CD4-positive, alpha-beta memory T cell (primary cell): ENCODE measurements at places on chromosomes 3 and 15.
A peak's percentile ranks its signal among the peaks of the same experiment; 100 is the strongest.

- DNase-seq, result no peak
These were observed 84.1 kb downstream of the AGBL1 start for GRCh38 chr15:86163816-86164215.

DNA sequence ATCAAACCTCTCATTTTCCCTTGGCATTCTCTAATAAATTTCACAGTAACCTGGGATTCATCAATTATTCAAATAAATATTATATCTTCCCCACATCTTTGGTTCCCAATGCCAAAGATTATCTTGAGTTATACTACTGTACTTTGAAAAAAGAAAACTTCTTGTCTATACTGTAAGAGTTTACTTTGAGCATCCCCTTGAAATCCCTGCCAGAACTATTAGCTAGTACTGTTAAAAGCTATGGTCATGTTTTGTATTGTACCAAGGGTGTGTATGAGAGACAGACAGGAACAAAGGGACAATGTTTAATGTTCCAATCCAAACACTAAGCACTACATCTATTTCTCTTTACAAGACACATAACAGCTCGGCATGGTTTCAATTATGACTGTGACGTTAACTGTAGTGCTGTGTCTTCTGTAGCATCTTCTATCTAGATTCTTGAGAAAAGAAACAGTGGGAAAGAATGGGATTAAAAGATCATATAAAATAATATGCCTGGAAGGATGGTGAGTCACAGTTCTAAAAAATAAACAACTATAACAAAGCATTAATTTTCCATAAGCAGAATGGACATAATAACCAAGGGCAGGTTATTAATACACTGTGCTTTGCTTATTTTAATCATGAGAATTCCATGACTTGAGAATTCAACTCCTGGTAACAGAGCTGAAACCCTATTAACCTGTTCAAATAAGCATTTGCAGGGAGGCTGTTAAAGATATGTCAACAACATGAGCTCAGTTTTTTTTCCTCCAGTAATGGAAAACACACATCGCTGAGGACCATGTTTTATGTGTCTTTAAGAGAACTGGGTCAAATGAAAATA, 71.1 kb downstream of the ALDH1A2 start:
- DNase-seq, result no peak

GRCh38 chr3:16311960-16312451, 47.0 kb downstream of the OXNAD1 start:
- DNase-seq, result peak; percentile 76

DNA sequence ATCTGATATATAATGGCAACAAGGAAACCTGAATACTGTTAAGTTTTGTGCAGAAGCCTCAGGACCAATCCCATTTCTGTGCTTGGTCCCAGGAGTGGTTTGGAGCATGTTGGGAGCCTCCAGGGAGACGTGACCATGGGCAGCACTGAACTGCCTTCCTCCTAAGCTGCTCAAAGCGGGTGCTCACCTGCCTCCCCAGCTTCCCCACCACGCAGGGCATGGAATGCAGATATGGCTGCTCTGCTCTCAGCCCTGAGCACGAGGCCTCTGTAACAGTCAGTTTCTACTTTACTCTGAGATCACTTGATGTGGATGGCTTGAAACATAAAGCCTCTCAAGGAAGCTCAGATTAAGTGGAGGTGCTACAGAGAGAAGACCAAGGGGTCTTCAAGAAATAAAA, 49.3 kb downstream of the MESD start:
- no peak for DNase-seq

DNA sequence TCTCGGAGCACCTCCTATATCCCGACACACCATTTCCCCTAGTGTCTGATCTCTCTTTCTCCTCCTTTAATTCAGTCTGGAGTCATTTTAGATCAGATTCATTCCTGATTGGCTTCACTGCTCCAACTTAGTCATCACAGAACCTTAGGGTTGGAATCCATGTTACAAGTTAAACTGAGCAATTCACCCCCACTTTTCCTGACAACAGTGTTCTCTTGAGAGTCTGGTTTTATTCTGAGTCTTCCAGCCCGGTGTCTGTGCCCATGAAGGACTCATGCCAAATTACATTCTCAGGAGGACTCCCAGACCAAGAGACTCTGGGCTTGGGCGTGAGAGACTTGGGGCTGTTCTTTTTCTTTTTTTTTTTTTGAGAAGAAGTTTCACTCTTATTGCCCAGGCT, 57.5 kb downstream of the LPP start:
- DNase-seq, result no peak

DNA sequence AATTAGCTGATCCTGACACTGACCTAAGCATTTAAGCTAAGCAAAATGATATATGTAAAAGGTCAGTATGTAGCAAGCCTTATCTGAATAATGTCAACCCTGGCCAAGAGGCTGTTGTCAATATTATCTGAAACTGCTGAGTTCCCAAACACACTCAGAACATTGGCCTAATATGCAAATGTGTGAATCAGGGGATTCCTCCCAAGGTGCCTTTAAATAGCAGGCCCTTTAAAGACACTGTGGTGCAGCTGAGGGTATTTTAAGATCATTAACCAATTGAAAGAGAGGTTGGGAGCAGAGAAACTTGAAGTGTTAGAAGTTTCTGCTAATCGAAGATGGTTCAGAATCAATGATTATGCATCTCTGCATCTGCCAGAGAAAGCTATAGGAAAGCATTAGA, 207.0 kb downstream of the NTRK3 start:
- no peak for DNase-seq

GRCh38 chr3:24628523-24629258, 134.0 kb upstream of the THRB start:
- DNase-seq, result no peak

DNA sequence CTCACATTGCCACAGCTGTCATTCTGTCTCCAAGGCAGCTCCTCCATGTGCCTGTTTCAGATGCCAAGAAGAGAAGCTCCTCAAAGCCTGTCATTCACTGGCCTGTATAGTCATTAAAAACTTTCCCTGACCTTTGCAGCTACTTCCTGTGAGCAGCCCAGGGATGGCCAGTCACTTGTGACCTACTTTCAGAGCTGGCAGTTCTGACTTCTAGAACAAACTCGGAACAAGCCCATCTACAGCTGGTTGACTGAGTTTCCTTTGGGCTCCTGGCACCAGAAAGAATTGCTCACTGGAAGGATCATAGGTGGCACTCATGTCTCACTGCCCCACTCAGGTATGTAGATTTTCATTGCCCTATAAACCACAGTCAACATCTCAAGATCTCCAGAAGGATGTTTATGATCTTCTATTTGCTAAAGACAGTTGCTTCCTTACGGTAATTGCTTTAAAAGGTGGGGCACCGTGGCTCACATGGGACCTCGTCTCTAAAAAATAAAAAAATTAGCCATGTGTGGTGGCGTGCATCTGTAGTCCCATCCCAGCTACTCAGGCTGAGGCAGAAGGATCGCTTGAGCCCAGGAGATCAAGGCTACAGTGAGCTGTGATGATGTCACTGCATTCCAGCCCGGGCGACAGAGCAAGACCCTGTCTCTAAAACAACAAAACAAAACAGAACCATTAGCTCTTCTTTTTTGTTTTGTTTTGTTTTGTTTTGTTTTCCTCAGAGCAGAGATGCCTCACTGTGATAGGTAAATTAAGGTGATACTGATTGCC, 11.2 kb upstream of the ATP13A3 start:
- no peak for DNase-seq

DNA sequence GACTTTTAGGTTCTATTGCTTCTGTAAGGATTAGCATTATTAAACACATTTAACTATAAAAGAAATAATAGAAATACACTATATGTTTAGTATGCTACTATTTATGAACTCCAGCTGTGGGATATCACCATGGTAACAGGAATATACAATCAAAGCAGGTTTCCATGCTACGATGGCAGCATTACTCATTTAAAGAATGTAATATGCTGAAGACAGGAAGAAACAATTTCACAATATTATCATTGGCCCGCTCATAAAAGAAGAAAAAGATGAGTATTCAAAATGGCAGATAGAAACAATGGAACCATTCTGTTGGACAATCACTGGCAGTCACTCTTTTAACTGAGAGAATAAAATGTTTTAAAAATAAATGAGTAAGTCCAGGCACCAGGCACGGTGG, 153.4 kb downstream of the CBLB start:
- DNase-seq, result no peak

GRCh38 chr15:61584410-61584809, 355.3 kb upstream of the RORA start:
- no peak for DNase-seq

DNA sequence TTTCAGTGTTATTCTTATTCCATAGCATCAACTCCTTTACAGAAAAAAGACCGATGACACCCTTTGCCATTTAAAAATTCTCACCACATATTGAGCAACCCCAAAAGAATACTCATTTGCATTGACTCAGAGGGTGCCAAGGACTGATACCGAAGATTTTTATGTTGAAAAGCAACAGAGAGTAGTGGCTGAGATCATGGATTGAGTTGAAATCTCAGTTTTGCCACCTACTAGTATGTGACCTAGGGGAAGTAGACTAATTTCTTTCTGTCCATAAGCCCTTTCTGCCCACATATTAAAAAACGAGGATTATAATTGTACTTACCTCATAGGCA, 313.9 kb upstream of the SATB1 start:
- no peak for DNase-seq

DNA sequence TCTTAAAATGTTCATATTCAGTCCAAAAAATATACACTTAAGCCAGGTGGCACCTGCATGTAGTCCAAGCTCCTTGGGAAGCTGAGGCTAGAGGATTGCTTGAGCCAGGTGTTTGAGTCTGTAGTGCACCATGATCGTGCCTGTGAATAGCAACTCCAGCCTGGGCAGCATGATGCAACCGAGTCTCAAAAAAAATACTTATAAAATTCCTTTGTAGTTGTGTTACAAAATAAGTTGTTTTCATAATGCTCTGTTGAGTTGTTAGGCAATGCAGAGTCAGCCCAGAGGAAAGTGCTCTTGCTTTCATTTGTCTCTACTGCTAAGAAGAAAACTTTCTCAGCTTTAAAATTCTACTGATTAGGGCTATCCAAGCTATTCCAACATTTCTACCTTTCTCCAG, 442.8 kb upstream of the ARRDC4 start:
- no peak for DNase-seq

DNA sequence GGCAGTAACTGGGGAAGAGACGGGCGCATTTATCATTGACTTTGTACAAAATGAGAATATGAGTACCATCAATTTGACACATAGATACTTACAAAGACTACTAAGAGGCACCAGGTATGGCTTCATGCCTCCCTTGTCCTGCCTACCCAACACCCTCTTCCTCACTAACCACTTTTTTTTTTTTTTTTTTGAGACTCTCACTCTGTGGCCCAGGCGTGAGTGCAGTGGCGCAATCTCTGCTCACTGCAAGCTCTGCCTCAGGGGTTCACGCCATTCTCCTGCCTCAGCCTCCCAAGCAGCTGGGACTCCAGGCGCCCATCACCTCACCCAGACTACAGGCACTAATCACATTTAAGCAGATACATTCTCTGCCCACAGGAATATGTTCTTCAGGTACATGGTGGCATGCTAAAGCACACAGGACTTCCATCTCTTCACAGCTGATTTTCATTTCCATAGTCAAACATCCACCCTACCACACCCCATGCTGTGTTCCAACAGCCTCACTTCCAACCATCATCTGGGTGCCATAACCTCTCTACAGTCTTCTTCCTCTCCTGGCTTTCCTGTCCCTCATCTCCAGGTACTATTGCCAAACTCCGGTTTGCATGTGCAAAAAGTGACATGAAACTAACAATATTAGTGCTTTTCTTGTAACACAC, 41.7 kb downstream of the RAB27A start:
- no peak for DNase-seq

DNA sequence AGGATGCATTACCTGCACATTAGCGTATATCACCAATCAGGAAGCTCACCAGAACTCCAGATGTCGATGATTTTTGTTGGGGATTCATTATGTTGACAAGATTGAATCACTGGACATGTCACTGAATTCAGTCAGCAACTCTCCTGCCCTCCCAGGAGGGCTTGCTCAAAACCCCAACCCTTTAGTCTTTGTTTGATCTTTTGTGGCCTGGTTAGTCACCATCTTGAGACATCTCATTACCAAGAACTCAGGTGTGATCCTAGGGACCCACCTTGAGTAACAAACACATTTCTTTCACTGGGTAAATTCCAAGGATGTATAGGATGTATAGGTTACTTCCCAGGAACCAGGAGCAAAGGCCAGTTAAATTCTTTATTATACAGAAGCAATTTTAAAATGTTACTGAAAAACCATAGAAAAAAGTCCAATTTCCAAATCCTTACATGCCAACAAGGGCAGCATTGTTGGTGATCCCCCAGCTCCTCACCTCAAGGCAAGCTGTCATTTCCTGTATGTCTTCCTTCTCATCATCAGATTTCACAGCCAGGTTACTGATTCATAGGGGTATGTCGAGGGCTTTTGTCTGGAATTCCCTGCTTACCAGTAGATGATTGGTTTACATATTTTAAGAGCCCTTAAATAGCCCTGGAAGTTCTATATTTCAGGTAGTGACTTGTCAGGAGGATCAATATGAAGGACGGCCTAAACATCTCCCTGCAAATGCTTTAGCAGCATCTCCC, 11.7 kb downstream of the SNRPN start:
- no peak for DNase-seq

GRCh38 chr3:126469479-126469878, 6.2 kb downstream of the ZXDC start:
- DNase-seq, result no peak

GRCh38 chr3:147406028-147406931, at the start of gene ZIC4:
Gene ZIC4, minus strand, starts transcription at chr3:147406543. Its CDS starts 3,746 bp downstream, at chr3:147402797.
- no peak for DNase-seq

- DNase-seq, result no peak
These were observed 122.4 kb downstream of the THSD4 start for GRCh38 chr15:71237456-71238188.

GRCh38 chr3:72131899-72132298, 347.0 kb upstream of the PROK2 start:
- DNase-seq, result no peak

DNA sequence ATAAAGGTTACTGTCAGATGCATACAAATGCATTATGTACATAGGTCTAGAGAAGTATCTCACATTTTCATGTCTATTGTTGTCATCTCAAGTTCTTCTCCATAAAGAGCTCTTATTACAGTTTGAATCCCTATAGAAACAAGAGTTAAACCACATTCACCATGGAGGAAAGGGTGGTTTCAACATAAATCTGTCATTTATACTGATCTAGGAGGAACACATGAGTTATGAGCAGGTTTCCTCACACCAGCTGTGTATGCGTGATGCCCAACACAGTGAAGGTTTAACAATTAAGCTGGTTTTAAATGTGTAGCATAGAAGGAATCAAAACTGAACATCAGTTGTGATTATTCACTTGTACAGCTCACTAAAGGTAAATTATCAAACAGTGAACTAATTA, 251.7 kb downstream of the KCNMB2 start:
- DNase-seq, result no peak

DNA sequence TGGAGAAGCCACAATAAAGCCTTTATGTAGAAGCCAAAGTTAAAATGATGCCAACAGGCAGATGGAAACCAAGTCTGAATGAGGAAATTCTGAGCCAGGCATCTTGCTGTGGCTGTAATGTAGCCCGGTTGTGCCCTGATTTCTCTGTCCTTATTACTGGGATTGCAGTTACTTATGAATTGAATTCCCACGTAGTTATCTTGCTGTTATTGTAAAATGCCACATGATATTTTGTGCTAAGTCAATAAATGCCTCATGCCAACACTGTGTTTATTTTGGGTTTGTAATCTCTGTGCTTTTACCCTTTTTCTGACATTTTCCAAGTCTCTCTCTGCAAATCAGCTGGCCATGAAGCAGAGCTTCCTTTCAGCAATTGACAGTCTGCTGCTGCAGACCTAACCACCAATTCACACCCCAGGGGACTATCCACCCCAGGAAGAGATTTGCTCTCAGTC, 486.1 kb upstream of the GOLIM4 start:
- no peak for DNase-seq

GRCh38 chr3:105629718-105630117, 239.1 kb downstream of the CBLB start:
- no peak for DNase-seq
